Activated naive CD4-positive, alpha-beta T cell treated with anti-CD3 and anti-CD28 coated beads, Interleukin-2, amount 50 U/mL, for 72 hours (primary cell): ENCODE measurements at places on chromosomes 5 and 9. TPM values are rescaled to one million over a fixed set of nuclear protein-coding genes. Genes with fewer than 3 reads are reported as not detected.

DNA sequence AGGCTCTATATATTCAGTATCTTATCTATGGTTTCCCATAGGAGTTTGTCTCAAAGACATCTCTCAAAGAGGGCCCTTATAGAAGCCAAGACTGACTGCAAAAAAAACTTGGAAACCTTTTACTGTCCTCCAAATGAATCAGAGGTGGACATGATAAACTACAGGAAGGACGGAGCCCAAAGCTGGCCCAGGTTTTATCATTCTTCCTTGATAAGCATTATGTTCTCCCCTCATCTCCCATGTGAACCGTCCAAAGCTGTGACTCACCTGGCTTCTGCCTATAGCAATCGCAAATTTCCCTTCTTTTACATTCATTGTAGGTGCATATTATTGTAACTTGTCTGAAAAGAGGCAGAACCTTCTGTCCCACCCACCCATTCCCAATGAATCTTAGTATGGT, 35.0 kb upstream of the NIM1K start:
- DNase-seq, result no peak

DNA sequence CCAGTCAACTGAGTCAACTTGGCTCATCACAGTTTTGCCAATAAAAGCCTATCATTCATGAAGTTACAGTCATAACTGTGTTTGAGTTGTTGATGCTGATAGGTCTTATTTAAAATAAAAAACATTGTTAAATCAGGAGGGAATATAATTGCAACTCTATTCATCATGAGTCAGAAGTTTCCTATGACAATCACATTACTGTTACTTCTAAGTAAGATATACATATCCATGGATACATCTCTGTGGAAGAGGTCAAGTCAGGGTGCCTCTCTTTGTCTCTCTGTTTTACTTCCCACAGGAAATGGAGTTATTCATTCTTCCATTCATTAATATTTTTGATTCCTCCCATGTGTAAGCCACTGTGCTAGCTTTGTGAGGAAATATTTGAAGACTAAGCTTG, 2015.4 kb upstream of the WWC1 start:
- DNase-seq, result no peak

The LHX2 gene
- not detected for total RNA-seq

The CARTPT gene
- total RNA-seq, result not detected

- DNase-seq, result no peak
Measured at GRCh38 chr5:78811866-78812265, 163.3 kb upstream of the LHFPL2 start.

The LSM11 gene
- 7.8 TPM for total RNA-seq

The PFN3 gene
- not detected for total RNA-seq

- peak; percentile 20 for DNase-seq
Measured at GRCh38 chr9:93894691-93895079, 60.5 kb downstream of the BARX1 start.

The PCDHGA7 gene
- total RNA-seq, result not detected

The DIPK1B gene
- not detected for total RNA-seq

The SPATA31D3 gene
- not detected for total RNA-seq

DNA sequence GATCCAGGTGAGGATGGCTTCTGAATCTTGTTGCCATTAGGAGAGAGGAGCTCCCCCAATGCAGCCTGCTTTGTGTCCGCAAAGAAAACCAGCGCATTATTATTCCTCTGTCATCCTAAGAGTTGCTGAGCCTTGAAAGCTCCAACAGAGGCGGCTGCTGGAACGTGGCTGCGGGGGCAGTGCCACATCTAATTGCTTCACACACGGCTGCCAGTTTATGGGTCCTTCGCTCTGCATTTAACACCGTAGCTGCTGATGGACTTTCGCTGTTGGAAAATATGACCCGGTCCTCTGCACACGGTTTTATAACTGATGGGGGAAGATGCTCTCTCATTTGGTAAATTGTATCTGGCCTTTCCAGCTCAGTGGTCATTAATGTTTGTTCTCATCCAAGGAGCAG, 38.0 kb downstream of the ZNF622 start:
- DNase-seq, result no peak

The PPP3R2 gene
- not detected for total RNA-seq

DNA sequence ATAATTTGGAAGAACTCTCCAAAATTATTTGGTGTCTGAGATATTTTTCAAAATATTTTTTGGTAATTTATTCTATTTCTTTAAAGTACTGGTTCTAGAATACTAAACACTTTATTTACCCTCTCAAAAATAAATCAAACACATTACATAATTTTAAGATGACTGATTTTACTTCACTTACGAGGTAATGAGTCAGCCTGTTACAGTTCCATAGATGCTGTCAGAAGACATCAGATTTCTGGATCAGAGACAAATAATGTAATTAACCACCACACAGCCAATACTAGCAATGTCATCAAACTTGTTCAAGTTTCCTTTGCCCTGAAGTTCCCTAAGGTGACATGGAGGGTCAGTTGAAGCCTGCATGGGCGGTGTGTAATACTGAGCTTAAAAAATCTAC, 106.1 kb upstream of the CDH9 start:
- DNase-seq, result no peak

GRCh38 chr5:172469697-172470096, 15.4 kb upstream of the SH3PXD2B start:
- DNase-seq, result no peak

The ZMYND19 gene
- total RNA-seq, result 63.5 TPM

The NR6A1 gene
- total RNA-seq, result 0.58 TPM

DNA sequence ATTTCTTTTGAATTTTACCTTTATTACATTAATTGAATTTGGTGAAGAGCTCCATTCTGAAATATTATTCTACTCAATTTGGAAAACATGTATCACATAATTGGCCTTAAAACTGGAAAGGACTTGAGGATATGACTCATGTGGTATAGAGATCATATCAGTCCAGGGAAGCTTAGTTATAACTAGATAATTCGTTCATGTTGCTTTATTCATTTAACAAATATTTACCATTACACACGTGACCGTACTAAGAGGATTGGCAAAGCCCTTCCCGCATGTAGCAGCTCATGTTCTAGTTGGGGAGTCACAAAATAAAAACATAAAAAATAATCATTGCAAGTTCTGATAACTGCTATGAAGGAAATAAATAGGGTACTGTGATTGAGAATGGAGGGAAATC, 1816.5 kb downstream of the MAT2B start:
- DNase-seq, result no peak

DNA sequence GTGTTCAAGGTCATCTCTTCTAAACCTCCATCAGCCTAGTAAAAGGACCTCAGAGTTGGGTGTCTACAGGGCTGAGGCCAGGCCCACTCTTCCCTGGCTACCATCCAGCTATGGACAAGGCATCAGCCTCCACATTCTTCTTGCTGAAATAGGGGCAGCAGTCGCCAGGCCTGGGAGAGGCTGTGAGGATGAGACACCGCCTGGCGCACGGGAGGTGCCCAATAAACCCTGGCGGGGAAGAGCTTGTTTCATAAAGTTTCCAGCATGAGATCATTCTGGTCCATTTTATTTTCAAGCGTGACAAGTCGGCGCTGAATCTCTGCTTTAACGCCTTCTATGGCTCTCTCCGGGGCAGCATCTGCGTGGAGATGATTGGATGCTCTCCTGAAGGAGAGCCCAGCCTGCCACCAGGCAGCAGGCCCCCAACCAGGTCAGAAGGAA, 153.4 kb downstream of the OLFM1 start:
- DNase-seq, result no peak

The CNOT8 gene
- 92.3 TPM for total RNA-seq

DNA sequence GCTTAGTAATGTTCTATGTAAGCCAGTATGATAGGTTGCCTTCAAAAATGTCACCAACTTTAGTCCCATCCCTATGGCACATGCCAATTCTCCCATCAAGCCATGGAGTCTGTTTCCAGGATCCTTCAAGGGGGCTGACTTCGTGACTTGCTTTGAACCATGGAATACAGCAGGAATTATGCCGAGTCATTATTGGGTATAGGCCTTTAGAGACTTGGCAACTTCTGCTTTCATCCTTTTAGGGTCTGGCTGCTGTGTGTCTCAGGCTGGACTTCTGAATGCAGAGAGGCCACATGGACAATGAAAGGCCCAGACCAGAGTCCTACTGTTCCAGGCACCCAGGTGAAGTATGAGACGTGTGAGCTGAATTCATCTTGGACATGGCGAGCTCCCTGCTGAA, 109.8 kb downstream of the DENND1A start:
- DNase-seq, result no peak

The RLN2 gene
- total RNA-seq, result 2.4 TPM

The CCL27 gene
- 0.64 TPM for total RNA-seq

- no peak for DNase-seq
Measured at GRCh38 chr9:32886021-32886420, 102.7 kb downstream of the TMEM215 start.

DNA sequence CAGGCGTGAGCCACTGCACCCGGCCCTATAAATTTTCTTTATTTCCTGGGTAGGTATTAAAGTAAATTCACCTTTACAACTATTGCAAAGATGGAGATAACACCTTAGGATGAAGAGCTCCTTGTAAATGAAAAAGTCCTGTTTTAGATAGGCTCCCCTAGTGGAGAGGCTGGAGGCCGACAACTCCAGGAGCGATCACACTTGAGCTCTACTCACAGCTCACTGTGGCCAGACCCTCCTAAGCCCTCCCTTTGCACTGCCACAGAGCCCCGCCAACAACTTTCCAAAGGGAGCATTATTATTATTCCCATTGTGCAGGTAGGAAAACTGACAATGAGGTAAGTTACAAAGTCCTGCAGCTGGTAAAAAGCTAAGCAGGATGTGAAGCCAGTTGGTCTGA, 139.1 kb upstream of the ERCC6L2 start:
- DNase-seq, result no peak

DNA sequence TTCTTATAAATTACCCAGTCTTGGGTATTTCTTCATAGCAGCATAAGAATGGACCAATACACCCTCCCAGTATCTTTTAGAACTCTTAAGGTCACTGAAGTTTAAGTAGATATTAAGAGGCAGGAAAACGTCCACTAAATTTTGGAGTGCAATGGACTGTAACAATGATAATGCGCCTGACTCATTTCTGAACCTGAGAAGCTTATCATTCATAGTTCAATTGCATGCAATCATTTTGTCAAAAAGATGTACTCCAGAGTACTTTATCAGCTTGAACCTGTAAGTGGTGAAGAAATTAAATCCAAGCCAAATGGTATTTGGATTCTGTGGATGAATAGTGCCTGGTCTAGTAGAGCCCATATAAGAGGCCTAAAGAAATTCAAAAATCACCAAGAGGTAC, 196.5 kb upstream of the CDH9 start:
- DNase-seq, result no peak

DNA sequence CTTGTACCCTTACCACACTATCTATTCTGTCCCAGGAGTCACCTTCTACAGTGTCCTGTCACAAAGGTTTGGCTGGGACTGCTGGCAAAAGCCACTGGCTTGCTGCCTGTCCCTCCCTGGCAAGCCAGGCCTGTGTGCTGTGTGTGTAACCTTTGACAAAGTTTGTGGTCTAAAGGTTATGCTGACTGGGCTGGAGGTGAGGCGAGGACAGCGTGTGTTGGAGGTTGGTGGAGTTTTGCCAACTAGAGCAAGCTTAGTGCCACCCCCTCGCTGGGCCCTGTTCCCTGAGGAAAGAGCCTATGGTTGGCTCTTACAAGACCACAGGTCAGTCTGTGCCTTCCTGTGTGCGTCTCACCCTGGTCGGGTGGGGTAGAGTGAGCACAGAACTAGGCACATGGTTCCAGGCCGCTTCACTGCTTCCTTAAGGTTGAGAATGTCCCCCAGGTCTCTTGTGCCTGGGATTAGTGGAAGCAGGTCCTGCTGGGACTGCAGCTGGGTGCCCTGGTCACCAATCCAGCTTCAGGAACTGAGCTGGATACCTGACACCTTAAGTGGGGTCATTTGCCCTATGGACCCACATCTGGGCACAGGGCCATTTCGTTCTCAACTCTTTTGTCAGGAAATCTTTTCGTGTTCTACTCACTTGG, 152.2 kb downstream of the GADD45G start:
- no peak for DNase-seq

DNA sequence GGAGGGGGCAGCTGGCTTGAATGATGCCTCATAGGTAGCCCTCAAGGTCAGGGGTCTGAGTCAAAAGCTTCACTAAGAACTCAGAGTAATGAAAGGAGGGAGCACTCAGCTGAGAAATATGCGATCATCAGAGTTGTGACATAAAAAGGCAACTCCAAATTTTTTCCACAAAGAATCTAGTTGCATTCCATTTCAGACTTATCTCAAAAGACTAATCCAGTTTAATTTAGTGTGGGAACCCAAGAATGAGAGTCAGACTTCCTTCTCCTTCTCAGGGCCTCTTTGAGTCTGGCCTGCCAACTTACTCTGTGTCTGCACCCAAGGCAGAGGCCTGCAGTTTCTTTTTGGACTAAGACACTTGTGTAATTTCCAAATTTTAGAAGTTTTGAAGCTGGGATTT, 34.7 kb downstream of the GABRP start:
- no peak for DNase-seq

DNA sequence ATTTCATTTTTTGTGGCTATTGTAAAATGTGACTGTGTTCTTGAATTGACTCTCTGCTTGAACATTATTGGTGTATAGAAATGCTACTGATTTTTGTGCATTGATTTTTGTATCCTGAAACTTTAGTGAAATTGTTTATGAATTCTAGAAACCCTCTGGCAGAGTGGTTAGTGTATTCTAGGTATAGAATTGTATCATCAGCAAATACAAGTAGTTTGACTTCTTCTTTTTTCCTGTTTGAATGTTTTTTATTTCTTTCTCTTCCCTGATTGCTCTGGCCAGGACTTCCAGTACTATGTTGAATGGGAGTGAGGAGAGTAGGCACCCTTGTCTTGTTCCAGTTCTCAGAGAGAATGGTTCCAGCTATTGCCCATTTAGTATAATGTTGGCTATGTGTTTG, 88.8 kb upstream of the HMHB1 start:
- DNase-seq, result no peak

DNA sequence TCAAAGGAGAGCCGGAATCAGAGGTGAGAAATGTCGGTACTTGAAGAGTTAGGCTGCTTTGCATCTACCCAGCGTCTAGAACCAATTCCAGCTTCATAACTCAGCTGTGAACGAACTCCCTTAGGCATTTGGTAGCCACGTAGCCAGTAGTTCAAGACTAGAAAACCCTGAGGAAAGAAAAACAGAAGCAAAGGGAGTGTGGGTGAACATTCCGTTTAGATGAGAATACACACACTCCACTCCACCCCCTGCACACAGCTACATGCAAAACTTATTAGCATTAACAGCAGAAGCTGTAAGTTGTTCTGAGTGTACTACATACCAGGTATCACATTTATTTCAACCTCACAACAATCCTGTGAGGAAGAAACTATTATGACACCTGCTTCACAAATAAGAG, 78.3 kb downstream of the SMIM23 start:
- no peak for DNase-seq

- DNase-seq, result no peak
Measured at GRCh38 chr5:69213513-69214215, 21.0 kb upstream of the CDK7 start.

The MYORG gene
- total RNA-seq, result 2.2 TPM

DNA sequence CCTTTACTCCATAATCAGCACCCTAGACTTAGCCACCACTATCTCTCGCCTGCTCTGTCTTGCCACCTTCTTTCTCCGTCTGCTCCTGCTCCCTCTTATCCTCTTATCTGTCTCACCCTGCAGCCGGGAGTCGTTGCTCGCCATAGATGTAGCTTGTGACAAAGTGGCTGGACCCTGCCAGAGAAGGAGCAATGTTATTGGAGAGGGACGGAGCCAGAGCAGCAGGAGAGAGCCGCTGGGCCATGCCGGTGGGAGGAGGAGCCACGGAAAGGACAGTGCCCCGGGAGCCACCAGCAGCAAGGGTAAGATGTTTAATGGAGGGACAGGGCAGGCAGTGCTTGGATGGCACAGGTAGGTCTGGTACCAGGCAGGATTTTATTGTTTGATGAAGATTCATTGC, 137.3 kb downstream of the SEC61B start:
- DNase-seq, result no peak

The FAM221B gene
- total RNA-seq, result not detected

The ECM2 gene
- total RNA-seq, result not detected

- no peak for DNase-seq
Measured at GRCh38 chr5:5209089-5209488, 69.0 kb downstream of the ADAMTS16 start.
